T-helper 1 cell (primary cell): ENCODE measurements at places on chromosomes 13 and 19.

- DNase-seq: no peak
Observed at GRCh38 chr13:113837560-113838355, 26.1 kb downstream of the GAS6 start.

DNA sequence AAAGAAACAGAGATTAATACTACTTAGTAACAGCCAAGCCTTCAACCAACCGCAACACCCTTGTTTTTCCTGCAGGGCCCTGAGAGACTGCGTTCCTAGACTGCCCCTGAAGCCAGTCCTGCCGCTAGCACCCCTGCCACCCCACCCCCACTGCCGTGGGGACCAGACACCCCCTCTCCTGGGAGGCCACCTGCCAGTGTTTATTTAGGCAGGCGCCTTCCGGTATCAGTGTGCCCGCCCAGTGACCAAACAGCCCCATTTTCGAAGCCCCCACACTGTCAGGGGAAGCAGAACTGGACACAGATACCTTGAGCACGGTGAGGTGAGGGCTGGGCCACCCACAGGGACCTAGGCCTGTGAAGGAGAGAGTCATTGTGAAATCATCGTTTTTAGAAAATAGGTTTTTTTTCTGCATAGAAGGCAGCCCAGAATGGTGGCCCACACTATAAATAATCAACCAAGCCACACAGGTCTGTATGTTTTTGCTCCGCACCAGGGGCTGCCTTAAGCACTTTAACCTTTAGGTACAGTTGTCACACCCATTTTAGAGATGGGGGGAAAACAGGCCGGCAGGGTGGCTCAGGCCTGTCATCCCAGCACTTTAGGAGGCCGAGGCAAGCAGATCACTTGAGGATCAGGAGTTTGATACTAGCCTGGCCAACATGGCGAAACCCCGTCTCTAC is 3.5 kb upstream of the TLE5 start:
- DNase-seq: no peak

GRCh38 chr19:32691952-32692726 is 518 bp downstream of the NUDT19 start:
- DNase-seq: peak; percentile 73

- DNase-seq: no peak
Observed at GRCh38 chr13:97248243-97248642, 26.1 kb downstream of the MBNL2 start.

GRCh38 chr19:5424192-5424973 is 30.8 kb upstream of the ZNRF4 start:
- DNase-seq: no peak

GRCh38 chr13:46012404-46012803 is 40.1 kb downstream of the ZC3H13 start:
- no peak for DNase-seq

DNA sequence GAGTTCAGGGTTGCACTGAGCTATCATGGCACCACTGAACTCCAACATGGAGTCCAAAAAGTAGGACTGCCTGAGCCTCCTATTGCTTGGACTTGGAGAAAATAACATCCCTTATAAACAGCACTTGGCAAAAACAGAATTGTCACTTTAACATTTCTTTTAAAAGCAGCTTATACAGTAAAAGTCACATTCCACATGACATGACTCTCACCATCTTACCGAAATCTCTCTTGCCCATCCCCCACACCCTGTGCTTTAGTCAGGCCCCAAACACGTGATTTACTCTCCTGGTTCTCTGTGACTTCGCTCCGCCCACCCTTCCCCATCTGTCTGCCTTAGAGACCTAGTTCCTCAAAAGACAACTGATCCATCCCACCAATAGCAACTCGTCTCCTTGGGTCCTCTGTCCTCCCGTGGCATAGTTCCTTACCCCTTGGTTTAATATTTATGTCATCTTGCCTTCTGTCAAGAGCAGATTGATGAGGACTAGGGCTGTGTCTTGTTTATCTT is 4.6 kb downstream of the SAFB start:
- DNase-seq: no peak

DNA sequence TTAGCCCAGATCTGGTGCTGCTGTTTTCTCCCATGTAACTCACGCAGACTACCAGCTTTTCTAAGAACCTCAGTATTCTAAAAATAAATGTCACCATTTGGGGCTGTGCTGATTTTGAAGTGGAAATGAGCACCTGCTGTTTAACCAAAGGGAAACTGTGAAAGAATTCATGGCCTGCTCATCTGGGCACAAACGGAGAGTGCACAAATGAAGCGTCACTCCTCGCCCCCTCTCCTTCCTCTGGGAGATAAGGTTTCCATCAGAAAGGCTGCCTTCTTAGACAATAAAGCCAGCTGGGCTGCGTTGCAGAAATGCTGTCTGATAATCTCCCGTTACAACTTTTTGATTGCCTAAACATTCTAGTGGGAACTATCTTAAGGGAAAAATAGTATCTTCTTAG is 73.7 kb upstream of the SLC15A1 start:
- no peak for DNase-seq

GRCh38 chr13:38685974-38686576 is 802 bp upstream of the FREM2 start:
- DNase-seq: no peak

DNA sequence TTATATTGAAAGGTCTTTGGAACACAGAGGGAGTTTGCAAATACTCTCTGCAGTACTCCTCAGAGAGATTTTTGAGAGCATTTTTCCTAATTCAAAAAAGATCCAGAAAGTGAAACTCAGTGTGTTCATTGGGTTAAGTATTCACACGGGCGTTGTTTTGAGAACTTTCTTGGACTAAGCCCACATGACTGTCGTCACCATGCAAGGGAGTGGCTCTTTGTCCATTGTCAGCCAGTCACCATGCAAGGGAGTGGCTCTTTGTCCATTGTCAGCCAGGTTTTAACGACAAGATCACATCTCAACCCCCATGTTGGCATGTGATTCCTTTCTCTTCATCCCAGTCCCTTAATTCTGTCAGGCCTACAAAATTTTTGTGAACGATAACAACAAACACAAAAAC is 81.2 kb upstream of the STK24 start:
- DNase-seq: no peak
